SJSA1 (cell line): ENCODE measurements at places on chromosomes 2 and 18.

DNA sequence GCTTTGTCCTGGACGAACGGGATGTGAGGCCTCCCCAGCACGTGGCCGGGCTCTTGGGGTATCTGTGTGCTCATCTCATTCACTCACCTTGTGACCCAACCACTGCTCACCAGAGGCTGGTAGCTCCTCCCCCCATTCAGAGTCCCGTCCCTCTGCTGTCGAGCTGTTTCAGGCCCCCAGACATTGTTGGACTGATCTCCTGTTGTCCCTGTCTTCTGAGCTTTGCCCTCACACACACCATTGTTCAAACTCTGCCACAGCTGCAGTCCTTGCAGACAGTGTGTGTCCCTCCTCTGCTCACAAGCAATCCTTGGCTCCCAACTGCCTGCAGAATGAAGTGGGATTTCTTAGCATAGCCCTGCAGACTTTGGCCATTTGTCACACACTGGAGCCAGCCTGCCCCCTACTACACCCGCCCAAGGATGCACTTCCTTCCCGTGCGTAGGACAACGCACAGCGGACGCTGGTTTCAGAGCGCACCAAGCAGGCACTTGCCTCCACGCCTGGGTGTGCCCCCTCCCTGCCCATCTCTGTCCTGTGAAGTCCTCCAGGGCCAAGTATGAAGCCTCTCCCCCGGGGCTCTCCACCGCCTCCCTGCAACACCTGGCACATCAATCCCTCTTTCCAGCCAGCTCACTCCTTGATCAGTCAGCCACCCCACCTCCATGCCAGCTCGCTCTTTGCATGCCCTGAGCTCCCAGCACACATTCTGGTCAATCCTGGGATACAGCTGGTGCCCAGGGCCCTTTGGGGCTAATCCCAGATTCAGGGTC is 16.5 kb upstream of the PRLH start:
- no peak for DNase-seq

GRCh38 chr18:32427084-32427900 is 43.4 kb downstream of the GAREM1 start:
- no peak for DNase-seq

- DNase-seq = no peak
Measured at GRCh38 chr18:11146238-11146946, 3.0 kb downstream of the PIEZO2 start.

DNA sequence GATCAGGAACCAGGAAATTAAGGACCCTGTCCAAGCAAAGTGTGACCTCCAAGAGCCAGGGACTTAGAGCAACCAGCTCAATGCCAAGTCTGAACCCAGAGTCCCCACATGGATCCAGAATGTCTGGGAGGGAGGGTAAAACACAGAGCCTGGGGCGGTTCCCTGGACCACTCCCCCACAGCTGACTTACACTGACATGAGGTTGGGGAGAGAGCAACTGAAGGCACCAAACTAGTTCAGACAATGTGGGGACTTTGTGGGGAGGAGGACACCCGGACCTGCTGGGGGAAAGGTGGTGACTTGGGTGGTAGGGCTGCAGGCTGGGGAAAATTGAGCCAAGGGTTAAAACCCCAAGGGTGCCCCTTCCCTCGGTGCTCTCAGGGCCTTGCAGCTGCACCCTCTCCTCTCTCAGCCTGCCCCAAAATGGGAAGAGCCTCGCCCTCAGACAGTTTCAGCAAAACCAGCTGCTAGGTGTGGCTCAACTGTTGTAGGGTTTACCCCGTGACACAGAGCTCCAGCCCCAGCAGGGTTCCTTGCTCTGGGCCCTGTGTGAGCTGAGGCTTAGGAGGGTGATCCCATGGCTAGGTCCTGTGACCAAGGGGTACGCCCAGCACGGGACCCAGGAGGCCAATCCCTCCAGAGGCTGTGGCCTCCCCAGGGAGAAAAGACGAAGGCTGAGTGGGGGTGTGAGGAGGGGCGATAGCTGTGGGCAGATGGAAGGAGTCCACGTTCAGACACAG is 28.6 kb downstream of the MARCO start:
- peak; percentile 21 for DNase-seq

DNA sequence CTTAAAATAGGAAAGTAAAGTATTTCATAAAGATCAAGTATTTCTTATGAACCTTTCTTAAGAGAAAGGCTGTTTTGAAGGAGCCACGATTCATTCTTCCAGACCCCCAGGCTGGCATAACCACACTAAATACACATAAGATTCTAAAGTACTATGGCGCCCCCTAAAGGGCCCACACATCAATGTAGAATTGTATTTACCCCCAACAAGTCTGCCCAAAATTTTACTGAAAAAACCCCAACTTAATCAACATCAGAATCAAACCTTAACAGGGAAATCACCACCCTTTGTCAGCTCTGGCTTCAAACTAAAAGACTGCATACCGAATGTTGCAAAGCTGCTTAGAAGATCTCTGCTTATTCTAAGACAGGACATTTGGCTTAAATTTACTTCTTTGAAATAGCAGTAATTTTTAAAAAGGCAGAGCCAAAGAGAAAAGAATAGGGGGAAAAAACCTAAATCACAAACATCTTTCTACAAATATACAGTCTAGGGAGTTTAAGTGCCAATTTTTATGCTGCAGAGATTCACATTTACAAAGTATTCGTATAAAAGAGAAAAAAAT is 20.4 kb upstream of the BCL2 start:
- DNase-seq = no peak

DNA sequence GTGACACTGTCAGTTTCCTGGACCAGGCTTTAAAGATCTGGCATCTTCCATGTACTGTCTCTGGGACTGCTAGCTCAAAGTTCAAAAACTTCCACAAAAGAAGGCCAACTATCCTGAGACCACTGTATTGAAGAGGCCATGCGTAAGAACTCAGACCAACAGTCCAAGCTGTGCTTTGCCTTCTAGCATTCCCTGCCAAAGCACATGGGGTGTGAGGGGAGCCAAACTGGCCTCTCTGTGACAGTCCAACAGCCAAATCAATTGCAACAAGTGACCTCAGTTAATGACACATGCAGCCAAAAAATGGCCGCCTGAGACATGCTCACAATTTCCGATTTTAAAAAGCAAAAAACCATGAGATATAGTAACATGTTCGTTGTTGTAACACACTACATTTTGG is 160.3 kb upstream of the CDH19 start:
- DNase-seq = no peak

GRCh38 chr2:12970861-12971260 is 254.1 kb downstream of the TRIB2 start:
- DNase-seq = peak; percentile 57

GRCh38 chr18:8928847-8929780 is 173.4 kb upstream of the NDUFV2 start:
- DNase-seq = no peak

DNA sequence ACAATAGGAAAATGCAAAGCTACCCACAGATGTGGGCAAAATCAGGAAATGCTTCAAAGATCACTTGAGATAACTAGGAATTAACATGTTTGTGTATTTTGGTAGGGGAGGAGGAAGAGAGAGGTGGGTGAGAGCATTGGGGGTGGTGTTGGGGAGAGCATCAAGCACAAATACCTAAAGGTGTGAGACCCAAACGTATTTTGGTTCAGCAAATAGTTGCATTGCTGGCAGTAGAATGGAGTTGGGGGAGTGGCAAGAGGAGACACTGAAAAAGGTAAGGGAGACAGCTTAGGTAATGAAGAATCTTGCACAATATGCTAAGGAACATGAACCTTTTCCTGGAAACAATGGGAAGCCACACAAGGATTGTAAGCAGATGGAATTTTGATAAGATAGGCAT is 1.5 kb upstream of the PELI1 start:
- DNase-seq = no peak

DNA sequence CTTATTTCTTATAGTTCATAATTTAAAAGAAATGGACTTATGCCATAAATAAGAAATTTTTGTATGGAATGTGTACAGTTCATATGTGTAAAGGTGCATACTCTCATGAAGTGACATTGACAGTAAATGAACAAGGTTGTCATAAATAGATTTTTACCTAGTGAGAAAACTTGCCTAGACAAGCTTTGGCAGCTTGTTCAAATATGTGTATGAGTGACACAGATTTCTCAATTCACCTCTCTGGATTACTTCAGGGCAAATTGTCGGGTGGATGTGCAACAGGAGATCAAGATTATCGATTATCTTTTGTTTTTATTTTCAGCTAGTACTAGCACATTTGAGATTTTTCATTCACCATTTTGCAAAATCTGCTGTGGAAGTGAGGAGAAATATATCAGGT is 758.1 kb upstream of the ACVR2A start:
- no peak for DNase-seq

DNA sequence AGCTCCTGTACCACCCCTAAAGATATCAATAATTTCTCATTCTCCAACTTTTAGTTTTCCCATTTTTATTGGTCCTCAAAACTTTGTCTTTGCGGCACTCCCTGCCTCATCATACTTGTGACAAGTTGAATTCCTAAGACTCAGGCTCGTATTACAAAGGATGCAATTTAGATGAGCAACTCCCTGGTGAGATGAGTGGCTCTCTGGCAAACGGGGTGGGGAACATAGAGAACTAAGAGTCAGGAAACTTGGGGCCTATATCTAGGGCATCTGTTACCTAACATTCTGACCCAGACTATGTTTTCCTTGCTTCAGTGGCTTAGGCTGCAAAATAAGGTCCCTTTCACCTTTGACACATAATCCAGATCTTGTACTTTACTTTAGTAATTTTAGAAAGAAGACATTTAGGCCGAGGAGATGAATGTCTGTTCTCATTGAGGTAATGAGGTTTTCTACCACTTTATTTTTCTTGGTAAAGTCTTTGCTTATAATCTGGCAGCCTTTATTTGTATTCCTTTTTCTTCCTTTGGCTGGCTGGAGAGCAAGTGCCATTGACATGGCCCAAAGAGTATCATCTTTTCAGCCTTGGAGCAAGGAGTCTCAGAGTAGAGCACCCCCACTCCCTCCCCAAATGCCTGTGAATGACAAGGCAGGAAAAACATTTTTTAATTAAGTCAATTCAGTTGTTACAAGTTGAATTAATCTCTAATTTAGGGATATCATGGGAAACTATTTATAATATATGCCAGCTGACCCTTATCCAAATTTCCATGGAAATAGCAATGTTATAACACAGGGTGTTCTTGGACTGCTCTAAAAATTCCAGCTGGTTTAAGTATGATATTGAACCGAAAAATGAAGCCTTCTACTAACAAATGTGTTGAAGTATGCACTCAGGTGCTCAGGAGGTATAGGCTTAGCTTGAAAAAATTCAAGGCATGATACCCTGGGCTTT is 15.2 kb downstream of the TSPYL6 start:
- DNase-seq = no peak

GRCh38 chr2:177348733-177349693 is 43.6 kb upstream of the AGPS start:
- DNase-seq = no peak

DNA sequence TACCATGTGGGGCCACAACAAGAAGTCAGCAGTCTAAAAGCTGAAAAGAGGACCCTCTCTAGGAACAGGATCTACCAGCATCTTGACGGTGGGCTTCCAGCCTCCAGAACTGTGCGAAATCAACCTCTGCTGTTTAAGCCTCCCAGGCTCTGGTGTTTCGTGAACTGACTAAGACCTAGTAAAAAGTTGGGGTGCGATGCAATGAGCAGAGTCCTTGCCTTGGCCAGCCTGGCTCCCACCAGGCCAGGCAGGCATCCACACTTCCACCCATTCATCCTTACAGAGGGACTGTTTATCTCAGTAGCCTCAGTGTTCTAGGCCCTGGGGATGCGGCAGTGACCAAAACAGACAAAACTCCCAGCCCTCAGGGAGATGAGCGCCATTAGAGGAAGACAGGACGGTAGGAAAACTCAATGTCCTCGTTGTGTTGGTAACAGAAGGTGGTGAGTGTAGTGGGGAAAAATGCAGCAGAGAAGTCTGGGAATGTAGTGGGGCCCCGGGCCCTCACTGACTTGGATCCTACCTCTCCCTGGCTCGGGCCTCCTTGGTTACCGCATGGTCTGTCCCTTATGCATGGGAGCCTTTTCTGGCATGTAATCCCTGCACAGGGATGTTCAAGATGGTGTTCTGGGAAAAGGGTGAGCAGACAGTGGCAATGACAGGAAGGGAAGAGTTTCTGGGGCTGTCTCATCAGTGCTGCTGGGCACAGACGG is 271.8 kb upstream of the HS6ST1 start:
- DNase-seq = no peak

- no peak for DNase-seq
Measured at GRCh38 chr2:164928101-164928673, 27.1 kb downstream of the SLC38A11 start.

- no peak for DNase-seq
Measured at GRCh38 chr2:239519089-239519920, 118.5 kb upstream of the HDAC4 start.

DNA sequence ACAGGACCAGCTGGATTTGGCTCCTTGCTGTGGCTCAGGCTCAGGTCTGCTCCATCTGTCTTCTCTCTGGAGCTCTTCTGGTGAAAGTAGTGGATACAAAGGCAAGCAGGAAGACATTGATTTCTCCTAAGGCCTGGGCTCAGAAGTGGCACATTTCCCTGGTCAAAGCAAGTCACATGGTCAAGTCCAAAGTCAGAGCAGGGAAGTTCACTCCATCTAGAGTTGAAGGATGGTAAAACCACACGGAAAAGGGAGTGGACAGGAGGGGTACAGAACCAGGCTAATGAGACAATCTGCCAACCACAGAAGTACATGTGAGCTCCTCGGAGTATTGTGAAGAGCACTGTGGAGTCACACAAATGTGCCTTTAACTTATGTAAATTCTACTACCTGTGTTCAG is 66.1 kb downstream of the MARCO start:
- DNase-seq = peak; percentile 22

DNA sequence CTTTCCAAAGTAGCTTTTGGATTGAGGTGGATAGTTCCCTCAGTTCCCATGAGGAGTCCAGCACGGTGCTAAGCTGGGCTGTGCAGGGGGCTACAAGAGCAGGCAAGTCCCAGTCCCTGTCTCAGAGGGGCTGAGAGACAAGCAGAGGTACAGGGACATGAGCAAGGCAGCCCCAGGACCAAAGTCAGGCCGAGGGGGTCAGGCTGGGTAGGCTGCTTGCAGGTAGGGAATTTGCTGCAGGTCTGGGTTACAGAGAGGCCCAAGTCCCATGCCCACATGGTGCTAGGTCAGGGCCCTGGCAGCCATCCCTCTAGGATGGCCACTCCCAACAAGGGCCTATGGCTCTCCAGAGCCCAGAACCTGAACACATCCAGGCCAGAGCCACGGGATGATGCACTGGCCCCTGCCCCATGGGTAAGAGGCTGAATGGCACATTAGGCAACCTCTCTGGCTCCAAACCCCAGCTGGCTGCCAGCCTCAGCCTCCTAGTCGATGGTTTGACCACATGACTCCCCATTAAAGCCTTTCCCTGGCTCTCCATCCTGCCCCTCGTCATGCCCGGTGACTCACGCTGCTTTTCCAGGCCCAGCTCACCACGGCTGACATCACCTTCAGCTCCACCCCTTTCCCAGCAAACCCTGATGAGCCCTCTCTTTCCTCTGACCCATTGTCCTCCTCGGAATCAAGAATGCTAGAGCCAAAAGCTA is 83.7 kb downstream of the SDC1 start:
- DNase-seq = peak; percentile 89

DNA sequence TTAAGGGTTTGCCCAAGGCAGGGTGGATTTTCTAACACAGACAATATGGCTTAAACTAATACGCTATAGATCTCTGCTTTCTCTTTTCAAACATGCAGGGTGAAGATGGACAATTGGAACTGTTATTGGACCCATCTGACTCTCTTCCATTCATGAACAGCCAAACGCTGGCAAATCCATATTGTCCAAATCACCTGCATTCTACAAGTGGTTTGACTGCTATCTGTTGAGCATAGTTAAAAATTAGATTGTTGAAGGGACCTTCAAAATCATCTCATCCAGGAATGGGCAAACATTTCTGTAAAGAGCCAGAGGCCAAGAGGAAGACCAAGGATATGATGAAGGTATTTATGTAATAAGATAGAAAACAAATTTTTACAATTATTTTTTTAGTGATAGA is 65.6 kb downstream of the EPHA4 start:
- no peak for DNase-seq
